COR-L47 (cell line): ENCODE measurements at places on chromosomes 1 and 21.

GRCh38 chr1:151756291-151756690 is 7.0 kb downstream of the MRPL9 start:
- DNase-seq: no peak

GRCh38 chr1:34087986-34088385 is 77.0 kb downstream of the CSMD2 start:
- peak; percentile 32 for DNase-seq

DNA sequence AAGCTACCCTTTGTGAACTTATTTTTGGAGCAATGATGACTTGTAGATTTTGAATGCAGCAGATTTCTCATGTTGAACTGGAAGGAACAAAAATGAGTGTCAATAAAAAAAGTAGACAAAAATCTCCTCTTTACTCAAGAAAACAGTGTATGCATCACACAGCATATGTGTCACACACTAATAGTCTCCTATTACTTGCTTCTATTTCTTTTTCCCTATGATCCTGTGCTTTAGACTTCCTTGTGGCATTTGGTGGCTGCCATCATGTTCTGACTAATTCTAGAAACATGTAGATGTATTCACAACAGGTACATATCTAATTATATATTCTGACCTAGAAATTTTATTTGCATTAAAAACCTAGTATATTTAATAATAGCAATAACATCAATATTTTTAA is 14.3 kb downstream of the RC3H1 start:
- no peak for DNase-seq

DNA sequence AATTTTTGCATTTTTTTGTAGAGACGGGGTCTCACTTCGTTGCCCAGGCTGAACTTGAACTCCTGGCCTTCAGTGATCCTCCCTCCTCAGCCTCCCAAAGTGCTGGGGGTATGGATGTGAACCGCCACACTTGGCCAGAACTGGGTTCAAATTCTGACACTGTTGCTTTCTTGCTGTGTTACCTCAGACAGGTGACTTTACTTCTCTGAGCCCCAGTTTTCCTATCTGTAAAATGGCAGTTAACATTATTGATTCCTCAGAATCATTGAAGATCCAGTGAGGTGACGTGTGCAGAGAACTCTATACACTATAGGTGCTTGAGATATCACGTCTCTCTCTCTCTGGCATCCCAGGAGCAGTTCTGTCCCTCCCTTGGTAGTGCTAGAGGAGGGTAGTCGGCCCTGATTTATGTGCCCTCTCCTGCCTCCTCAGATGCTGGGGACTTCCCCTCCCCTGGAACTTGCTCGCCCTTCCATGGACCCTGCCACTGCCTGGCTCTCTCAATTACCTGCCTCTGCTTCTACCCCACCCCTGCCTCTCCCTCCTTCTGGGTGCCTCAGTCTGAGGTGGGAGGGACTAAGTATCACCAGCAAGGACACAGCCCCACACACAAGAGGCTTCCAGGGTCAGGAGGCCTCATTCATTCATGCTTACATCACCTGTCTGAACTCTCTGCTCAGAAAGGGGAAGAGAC is 2.8 kb upstream of the HPCA start:
- no peak for DNase-seq

DNA sequence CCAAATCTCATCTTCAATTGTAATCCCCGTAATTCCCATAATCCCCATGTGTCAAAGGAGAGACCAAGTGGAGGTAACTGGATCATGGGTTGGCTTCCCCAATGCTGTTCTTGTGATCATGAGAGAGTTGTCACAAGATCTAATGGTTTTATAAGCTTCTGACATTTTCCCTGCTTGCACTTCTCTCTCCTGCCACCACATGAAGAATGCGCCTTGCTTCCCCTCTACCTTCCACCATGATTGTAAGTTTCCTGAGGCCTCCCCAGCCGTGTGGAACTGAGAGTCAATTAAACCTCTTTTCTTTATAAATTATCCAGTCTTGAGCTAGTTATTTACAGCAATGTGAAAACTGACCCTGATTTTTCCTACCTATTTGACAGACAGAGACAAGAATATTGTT is 162.5 kb upstream of the SYT6 start:
- DNase-seq: no peak

GRCh38 chr1:21149430-21149854 is 27.3 kb downstream of the EIF4G3 start:
- no peak for DNase-seq

DNA sequence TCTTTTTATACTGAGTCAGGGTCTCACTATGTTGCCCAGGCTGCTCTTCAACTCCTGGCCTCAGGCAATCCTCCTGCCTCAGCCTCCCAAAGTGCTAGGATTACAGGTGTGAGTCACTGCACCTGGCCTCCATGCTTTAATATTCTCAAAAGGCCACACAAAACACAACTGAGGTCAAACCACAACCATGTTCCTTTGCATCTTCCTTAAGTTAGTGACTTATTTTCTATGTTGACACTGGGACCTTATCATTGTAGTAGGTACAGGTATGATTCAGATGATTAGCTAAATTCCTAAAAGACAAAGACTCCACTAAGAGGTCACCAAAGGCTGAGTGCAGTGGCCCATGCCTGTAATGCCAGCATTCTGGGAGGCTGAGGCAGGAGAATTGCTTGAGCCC is 131.9 kb upstream of the ATP1B1 start:
- no peak for DNase-seq

DNA sequence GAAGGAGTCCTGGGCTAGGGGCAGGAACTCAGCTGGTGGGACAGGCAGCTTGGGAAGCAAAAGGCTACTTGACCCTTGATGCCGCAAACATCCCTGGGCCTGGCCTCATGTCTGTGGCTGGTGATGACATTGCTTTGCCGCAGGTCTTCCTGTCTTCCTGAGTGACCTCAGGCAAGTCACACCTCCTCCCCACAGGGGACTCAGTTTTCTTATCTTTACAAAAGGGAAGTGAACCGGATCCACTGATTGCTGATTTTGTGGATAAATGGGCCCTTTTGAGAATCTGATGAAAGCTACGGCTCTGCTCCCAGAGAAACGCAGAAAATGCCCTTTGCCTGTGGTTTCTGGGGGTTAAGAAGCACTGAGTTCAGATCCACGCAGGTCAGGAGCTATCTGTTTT is 20.7 kb downstream of the PLOD1 start:
- no peak for DNase-seq

DNA sequence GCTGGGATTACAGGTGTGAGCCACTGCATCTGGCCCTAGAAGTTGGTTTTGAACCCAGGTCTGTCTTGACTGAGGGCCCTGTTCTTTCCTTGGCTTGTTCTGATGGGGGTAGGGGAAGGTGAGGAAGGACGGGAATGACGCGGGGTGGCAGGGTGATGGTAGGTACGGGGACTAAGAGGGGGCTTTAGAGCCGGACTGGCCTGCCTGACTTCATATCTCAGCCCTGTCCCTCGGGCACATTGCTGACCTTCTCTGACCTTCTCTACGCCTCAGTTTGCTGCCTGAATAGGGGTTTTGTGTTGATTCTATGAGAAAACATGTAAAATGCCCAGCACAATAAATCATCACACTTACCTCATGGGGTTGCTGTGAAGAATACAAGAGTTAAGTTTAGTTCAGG is 6.7 kb downstream of the RNF186 start:
- no peak for DNase-seq

GRCh38 chr1:234554218-234554697 is 55.7 kb downstream of the IRF2BP2 start:
- no peak for DNase-seq

DNA sequence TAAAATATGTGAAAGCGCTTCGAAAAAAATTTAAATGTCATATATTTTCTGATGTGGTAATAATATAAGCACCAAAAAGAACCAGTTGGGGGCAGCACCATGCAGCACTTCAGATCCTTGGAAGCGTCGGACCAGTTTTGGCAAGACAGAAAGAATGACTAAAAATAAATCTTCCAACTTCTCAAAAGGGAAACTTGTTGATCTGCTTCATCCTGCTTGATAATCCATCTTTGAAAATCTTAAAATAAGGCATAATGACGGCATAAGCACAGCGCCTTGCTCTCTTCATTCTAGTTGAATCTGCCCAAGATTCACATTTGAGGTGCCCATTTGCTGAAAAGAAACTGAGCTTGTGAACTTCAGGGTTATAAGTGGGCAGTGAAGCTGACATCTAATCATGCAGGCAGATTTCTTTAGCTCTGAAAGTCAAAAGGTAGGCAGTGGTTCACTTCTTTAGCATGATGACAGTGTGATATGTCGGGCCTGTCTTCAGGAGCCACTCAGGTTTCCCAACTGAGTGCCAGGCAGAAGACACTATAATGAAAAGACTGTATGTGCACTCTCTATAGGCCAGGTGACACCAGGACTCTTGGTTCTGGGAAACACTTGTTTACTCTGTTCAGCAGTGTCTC is 19.8 kb upstream of the MUTYH start:
- DNase-seq: peak; percentile 15

- no peak for DNase-seq
Measured at GRCh38 chr1:113686891-113687618, 72.2 kb downstream of the PHTF1 start.

- no peak for DNase-seq
Measured at GRCh38 chr1:56399795-56400194, 179.6 kb downstream of the PLPP3 start.

- DNase-seq: no peak
Measured at GRCh38 chr1:106080608-106081325, 975.7 kb upstream of the PRMT6 start.

- DNase-seq: peak; percentile 85
Measured at GRCh38 chr1:32208891-32209328, at the start of gene DCDC2B. Gene DCDC2B (plus strand): TSS chr1:32209089. CDS start chr1:32209094, 5 bp downstream.

GRCh38 chr1:55040933-55041494 is 1.7 kb downstream of the PCSK9 start:
- no peak for DNase-seq

GRCh38 chr1:16449666-16450065 is 9.1 kb downstream of the NECAP2 start:
- DNase-seq: no peak

DNA sequence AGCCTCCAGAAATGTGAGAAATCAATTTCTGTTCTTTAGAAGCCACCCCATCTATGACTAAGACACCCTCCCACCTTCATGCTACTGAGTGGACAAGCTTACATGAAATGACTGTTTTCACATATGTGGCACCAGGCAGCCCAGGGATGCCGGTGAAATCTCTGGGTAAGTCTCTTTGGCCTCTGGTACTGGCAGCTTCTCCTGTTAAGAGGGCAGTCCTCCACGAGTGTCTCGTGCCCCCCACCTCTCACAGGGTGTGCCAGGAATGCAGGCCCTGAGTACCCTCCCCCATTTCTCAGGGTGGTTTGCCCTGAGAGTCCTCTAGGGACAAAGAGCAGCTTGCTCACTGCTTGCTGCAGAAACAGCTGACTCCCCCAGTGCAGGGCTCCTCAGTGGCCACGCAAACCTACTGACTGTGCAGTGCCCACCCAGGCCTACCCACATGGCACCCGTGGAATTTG is 3.2 kb upstream of the PRXL2B start:
- no peak for DNase-seq

DNA sequence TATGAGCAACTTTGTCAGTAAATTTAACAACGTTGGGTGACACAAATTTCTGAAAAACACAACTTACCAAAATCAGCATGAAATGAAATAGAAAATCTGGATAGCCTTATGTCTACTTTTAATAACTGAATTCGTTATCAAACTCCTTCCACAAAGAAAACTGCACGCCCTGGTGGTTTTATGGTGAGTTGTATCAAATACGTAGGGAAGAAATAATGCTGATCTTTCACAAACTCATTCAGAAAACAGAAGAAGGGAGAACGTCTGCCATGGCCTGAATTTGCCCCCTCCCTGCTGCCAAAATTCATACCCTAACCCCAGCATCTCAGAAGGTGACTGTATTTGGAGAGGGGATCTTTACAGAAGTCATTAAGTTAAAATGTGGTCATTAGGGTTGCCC is 50.0 kb upstream of the COL18A1 start:
- no peak for DNase-seq

DNA sequence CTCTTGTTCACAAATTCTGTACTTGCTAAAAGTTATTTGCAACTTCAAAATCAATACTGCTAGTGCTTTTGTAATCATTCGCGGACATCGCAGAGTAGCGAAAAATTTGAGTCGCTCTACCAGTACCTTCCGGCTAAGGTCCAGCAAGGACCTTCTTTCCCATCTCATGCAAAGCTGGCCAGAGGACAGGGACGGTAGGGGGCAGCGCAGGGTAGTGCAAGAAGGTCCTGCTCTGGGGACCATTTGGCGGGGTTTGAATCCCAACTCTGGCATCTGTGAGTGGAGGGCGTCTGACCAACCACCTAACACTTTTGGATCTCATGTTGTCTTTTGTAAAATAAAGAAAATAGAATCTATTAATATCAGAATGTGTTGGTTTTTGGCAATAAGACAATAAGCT is 258.3 kb downstream of the SPATA17 start:
- no peak for DNase-seq

GRCh38 chr1:53410701-53411100 is 48.5 kb upstream of the DMRTB1 start:
- DNase-seq: peak; percentile 60

GRCh38 chr1:159474926-159475325 is 35.4 kb downstream of the OR10J1 start:
- no peak for DNase-seq

- DNase-seq: no peak
Measured at GRCh38 chr1:245464290-245464689, 309.5 kb downstream of the KIF26B start.

- no peak for DNase-seq
Measured at GRCh38 chr21:36835383-36835795, 131.1 kb downstream of the HLCS start.

DNA sequence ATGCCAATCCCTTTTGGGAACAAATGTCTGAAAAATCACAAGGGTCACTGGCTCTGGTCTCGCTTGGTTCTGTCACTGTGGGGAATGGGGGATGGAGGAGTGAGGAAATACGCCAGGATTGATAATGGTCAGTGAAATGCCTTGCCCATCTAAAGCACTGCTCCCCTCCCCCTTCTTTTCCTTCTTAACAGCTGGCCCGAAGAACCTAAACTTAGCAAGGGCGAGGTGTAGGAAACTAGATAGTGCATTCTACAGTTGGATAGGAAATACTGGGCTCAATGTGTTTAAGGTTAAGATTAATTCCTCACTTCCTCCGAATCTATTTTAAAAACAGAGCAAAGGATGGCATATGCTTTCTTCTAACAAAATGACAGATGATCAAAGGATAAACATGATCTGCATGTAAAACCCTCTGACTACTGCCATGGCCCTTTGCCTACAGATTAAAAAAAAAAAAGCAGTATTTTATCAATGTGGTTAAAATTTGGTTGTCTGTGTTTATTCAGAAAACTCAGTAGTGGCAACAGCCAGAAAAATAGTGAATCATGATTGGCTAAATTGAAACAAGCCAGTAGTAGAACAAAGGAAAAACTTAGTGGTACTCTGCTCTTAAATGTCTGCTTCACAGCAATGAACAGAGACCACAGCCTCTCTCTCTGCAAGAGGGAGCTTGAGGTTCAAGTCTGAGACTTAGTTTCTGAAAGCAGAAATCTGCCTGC is 86.1 kb upstream of the VAV3 start:
- no peak for DNase-seq

- DNase-seq: no peak
Measured at GRCh38 chr1:154810571-154810970, 59.5 kb downstream of the KCNN3 start.

GRCh38 chr21:36550761-36551160 is 70.8 kb upstream of the CLDN14 start:
- DNase-seq: no peak
